ENCODE measurements at places on chromosomes 5 and 9.

GRCh38 chr5:175220549-175220948 is 223.4 kb downstream of the DRD1 start:
- DNase-seq = no peak

DNA sequence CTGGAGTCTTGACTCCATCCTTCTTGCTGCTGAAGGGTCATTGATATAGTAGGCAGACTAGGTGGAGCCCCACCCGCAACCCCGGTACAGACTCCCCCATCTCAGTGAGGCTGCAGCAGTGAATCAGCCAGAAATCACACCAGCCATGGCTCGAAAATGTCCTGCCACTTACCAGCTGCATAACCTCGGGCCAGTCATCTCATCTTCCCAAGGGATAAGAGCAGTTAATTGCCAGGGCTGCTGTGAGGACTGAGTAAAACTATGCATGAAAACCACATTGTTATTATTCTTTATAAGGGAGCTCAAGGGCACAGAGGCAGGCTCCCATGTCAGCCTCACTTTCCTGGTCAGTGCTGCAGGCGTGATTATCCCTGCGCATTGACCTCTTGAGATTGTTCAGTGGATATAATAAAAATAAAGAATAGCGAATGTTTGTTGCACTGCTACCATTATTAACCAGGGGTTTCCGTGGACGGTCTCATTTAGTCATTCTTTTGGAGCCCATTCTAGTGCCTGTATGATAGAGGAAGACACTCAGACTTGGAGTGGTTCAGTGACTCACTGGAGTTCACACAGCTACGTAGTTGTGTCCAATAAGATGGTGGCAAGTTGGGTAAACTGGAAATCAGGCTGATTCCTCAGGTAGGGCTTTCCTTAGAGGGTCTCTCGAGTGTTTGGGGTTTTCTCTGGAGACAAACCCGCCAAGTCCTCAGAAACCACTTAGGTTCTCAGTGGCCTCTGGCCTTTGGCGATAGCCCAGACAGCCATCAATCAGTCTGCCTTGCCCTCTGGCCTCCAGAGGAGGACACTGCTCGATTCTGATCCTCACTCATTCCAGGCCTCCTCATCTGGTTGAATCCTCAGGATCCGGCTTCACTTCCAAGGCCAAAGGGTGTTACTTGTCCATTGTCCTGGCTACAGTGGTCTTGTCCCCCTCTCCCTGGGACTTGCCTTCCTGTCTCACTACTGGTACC is 39.9 kb downstream of the COL15A1 start:
- DNase-seq = no peak

GRCh38 chr9:92671323-92671722 is 1.4 kb upstream of the IPPK start:
- no peak for DNase-seq

GRCh38 chr5:112238473-112238872 is 180.6 kb downstream of the EPB41L4A start:
- DNase-seq = no peak

DNA sequence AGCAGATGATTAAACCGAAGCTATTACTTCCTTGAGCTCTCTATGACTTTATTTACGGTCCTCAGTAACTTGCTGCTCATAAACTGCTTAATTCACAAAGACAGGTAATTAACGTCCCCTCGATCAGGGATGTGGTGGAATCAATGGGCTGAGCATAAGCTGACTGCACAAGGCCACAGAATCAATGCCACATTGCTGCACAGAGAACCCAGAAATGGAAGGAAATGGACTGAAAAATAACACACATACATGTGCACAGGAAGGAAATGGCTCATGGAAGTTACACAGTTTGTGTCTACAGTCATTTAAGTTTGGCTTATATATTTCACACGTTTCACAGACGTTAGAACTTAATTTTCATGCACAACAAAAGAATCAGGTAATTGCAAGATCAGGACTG is 118.3 kb upstream of the KLF9 start:
- DNase-seq = no peak

DNA sequence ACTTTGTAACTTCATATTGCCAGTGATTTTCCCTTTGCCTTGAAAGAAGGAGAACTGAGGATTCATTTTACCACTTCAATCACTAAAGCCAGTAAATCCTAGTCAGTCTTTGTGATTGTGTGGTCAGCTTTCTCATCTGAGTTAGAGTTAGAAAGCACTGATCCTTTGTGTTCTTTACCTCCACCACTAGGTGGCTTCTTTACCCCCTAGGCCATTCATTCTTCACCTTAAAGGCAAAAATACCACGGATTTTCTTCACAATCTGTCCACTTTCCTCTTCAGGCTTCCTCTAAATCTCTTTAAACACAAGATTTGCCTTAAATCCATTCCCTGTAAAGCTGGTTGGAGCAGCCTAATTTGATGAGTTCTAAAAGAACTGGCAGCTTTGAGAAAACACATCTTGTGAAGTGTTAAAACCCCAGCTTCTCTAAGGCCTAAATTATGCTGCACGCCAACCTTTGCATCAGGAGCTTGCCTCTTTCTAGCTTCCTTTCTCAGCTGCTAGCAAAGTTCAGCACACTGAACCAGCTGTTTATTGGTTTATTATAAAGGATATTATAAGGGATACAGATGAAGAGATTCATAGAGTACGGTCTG is 20.4 kb downstream of the BDP1 start:
- no peak for DNase-seq

DNA sequence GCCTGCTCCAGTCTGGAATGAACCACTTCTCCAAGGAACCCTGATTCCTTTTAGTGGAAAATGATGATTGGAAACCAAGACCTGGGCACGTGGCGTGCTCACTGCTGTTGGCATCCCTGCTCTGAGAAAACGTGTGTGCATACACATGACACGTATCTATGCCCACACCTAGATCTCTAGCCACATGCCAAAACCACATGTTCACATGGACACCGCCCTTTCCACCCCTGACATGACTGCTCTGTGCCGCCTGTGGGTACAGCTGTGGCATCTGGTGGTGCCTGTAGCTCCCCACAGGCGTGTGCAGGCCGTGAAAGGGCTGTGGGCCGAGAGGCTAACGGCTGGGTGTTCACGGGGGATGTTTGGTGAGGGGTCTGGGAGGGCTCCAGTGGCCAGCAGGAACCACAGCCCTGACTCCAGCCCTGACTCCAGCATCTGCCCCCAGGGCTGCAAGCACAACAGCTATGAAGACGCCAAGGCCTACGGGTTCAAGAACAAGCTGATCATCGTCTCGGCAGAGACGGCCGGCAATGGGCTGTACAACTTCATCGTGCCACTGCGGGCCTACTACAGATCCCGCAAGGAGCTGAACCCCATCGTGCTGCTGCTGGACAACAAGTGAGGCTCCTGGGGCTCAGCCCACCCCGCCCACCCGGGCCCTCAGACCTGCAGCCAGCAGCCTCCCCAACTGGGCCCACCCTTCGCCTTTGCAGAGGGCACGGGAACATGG is 75.1 kb downstream of the KCNT1 start:
- DNase-seq = no peak

GRCh38 chr9:77679088-77679487 is 31.0 kb upstream of the GNA14 start:
- DNase-seq = no peak
